HS-5 (cell line): ENCODE measurements at places on chromosomes 1 and 21.

- DNase-seq, result no peak
These were observed 411.0 kb upstream of the ESRRG start for GRCh38 chr1:217133958-217134856.

DNA sequence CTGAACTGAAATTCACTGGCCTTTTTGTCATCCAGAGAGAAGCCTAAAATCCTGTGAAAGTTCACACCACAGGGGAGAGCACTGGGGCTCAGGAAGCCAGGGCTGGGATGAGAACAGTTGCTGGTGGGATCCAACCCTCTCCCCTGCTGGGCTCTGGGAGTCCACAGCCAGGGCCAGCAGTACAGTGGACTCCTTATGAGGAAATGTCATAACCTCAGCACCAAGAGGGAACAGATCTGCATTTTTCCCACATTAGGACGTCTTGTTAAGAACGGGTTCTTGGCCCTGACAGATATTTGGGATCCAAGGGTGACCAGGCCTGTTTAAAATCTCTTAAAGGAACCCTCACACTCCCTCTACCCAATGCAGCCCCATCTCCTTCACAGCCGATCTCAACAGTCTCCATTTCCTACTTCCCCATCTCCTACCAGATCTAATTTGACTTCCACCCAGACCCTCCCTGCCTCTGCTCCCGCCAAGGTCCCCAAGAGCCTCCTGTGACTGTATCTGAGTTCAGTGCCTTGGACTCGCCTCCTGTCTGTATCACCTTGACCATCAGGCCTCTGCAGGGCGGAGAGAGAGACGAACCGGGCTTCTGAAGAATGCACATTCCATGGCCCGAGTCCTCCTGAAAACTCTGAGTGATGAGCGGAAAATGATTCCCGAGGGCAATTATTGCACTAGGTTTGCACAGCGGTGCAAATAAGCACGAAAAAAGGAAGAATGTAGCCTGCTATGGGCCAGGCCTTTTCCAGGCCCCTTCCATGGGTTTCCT lies 159.9 kb downstream of the TRABD2B start:
- no peak for DNase-seq

DNA sequence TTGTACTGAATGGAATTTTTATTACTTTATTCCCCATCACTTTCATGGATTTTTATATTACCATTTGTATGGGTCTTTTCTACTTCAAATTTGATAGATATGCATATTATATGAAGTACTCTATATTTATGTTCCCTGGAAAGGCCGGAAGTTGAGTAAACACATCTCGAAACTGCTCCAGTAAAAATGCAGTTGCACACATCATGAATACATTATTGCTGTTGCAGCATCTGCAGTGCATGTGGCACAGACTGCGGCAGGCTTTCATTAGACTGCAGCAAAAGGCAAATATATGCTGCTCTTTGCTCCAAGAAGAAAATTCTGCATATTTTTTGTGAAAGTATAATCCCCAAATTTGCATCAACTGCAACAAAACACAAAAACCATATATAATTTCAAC lies 48.7 kb upstream of the LRRC7 start:
- no peak for DNase-seq

DNA sequence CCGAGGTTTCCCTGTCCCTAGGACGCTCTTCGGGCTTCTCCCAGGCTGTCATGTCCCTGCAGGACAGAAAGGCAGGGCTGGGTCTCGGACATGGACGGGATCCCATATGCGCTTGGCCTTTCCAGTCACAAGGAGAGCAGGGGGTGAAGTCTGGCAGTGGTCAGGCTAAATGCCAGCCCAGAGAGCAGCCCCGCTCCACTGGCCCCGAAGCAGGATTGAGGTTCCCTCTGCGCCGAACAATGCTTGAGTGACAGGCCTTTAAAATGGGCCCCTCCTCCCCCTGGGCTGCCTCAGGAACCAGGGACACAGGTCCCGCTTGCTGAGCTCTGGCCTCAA lies 12.7 kb downstream of the DRAXIN start:
- no peak for DNase-seq

GRCh38 chr1:164343189-164343588 lies 215.8 kb upstream of the PBX1 start:
- DNase-seq, result no peak

- DNase-seq, result no peak
These were observed 183.2 kb upstream of the VAMP3 start for GRCh38 chr1:7587773-7588456.

DNA sequence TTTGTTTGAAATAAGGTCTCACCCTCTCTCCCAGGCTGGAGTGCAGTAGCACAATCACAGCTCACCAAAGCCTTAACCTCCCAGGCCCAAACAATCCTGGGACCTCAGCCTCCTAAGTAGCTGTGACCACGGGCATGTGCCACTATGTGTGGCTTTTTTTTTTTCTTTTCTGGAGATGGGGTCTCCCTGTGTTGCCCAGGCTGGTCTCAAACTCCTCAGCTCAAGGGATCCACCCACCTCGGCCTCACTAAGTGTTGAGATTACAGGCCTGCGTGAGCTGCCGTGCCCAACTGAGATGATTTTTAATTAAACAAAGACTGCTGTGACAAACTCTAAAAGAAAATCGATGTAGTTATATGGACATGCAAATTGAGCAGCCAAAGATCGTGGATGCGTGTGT lies 768.4 kb upstream of the ADGRL2 start:
- no peak for DNase-seq

GRCh38 chr1:25959611-25960010 lies 38.3 kb downstream of the PAFAH2 start:
- DNase-seq, result no peak

GRCh38 chr1:29959356-29959755 lies 723.0 kb downstream of the PTPRU start:
- DNase-seq, result no peak

DNA sequence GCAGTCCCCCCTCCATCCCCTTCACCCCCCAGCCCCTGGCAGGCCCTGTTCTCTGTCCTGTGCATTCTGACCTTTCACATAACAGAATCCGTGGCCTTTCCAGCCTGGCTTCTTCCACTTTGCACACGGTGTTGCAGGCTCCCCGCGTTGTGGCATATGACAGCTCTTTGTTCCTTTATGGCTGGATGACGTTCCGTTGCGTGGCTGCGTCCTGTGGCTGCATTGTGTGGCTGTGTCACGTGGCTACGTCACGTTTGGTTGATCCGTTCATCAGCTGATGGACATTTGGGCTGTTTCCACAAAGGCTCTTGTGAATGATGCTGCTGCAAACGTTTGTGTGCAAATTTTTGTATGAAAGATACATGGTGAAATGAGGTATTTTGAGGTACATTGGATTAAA lies 53.3 kb downstream of the PDE9A start:
- DNase-seq, result no peak
